ENCODE measurements at places on chromosomes 2 and 18.

- no peak for DNase-seq
Measured at GRCh38 chr18:59686260-59686659, 11.0 kb downstream of the CCBE1 start.

- no peak for DNase-seq
Measured at GRCh38 chr2:20192781-20193180, 32.1 kb downstream of the SDC1 start.

DNA sequence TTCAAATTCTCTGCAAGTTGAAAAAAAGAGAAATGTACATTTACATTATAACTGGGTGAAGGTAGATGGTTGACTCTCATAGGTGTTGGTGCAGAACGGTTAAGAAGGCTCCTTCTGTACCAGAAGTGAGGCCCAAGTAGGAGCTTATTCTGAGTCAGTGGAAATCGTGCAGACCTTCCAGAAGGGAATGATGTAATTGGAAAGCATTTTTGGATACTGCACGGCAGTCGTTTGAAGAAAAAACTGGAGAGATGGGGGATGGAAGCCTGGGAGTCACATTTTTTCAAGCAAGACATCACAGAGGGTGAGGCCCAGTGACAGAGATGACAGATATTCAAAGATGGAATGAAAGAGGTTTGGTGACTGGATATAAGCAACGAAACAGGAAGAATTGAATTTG lies 39.4 kb downstream of the HRH4 start:
- DNase-seq: no peak

DNA sequence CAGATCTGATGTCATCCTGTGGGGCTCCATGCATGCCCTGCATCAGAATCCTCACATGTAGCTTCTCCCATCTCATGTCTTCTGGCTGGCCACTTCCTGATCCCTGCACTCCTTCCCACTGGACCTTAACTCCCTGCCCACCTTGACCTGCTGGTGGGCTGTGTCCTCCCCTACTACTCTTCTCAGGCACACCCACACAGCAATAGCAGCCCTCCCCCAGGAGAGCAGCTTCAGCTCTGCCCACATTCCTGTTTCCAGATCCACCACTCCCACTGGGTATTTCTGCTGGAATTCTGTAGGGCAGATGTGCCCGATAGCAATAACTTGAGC lies 137.0 kb upstream of the HS6ST1 start:
- DNase-seq: no peak

- DNase-seq: no peak
Measured at GRCh38 chr2:125086313-125087184, 1061.5 kb downstream of the CNTNAP5 start.

- DNase-seq: no peak
Measured at GRCh38 chr2:108825736-108826135, 39.2 kb downstream of the CCDC138 start.

DNA sequence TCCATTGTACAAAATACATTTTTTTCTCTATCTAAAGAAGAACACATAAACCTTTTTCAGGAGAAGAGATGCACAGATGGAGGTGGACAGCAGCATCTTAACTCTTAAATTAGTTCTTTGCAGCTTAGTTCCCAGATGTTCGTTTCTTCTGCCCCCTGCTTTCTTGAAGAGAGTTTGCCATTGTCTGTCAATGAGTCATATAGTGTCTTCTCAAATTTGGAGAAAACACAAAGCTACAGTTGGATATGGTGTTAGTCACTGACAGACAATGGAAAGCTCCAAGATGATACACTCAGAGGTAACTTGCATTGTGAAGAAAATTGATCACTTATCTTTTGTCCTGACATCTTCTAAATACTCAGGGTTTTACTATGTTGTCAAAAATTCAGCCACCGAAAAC lies 48.8 kb upstream of the TMEFF2 start:
- no peak for DNase-seq

DNA sequence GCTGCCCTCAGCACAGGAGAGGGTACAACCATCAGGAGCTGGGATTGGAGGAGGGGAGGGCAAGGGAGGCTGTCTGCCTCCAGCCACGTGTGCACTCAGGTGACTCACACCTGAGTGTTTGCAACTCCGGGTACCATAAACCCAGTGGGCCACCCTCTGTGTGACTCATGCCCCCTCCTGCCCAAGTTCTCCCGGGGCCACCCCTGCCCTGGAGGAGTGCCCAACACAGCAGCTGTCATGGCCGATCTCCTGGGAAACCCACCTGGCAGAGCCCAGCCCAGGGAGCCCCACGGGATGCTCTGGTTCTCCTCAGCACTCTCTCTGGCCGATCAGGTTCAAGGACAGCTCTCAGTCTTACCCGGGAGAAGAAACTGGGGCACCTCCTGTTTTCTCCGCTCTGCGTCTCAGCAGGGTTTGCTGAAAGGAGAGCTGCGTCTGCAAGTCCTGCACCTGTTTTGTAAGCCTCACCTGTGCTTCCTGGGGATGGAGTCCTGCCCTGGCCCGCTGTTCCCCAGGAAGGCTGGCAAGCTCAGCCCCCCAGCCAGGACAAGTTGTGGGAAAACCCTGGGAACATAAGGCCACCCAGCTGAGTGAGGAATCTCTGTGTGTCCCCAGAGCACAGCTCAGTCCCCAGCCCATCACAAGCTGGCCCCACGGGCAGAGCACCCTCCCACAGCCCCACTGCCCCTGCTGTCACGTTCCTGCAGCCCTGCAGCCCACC lies 44.0 kb upstream of the UBE2F start:
- DNase-seq: no peak

DNA sequence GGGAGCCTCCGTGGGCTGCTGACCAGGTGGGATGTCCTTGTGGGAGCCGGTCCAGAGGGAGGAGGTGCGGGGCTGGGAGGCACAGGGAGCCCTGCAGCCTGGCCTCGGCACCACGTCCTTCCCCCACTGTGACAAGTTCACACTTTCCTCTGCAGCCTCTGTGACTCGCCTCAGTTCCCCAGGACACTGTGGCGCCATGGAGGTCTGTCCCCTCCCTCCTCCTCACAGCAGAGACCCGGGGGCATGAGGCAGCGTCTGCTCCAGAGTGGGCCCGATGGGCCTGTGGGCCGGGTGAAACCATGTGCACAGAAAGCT lies 27.3 kb upstream of the KCNG2 start:
- no peak for DNase-seq

DNA sequence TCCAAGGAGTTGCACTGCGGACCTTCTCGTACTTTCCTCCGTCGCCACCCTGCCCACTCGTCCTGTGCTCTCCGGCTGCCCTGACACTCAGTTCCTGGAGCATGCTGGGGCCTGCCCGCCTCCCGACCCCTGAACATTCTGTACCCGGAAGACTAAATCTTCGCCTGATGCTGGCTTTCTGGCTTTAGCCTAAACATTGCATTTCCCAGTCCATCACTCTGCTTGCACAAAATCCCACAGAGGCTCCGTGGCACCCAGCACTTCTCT lies 550 bp upstream of the SFXN5 start:
- peak; percentile 11 for DNase-seq

- DNase-seq: no peak
Measured at GRCh38 chr2:172856606-172857005, 121.0 kb downstream of the RAPGEF4 start.

GRCh38 chr2:14633061-14633460 lies 544 bp downstream of the LRATD1 start:
- no peak for DNase-seq

DNA sequence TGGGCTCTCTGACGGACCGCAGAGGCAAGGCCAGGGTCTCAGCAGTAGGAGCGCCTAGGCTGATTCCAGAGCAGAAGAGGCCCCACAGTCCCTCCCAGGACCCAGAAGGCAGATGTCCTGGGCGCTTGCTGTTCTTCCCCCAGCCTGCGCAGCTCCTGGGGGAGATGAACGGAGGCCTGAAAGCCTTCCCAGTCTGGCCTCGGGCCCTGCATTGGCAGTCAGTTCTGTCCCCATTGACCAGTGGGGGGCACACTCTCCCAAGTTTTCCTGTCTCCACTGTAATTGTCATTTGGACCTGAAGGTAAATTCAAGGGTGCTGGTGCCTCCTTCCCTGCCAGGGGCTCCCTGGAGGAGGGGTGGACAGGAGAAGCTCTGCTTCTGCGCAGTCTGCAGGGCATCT lies 345.7 kb downstream of the CYP26B1 start:
- no peak for DNase-seq

DNA sequence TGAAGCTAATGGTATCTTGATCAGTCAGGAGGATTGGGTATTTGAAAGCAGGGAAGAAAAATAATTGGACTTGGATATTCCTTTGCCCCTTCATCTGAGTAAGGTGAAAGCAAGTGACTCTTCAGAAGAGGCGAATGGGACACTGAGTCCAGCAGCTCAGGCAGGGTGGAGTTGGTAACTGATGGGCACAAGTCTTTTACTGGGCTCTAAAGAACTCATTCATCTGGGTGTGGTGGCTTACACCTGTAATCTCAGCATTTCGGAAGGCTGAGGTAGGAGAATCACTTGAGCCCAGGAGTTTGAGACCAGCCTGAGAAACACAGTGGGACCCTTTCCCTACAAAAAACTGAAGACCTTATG lies 11.2 kb downstream of the CFLAR start:
- DNase-seq: no peak
